ENCODE measurements at places on chromosomes 3 and 15. TPM values are rescaled to one million over a fixed set of nuclear protein-coding genes. Genes with fewer than 3 reads are reported as not detected.

DNA sequence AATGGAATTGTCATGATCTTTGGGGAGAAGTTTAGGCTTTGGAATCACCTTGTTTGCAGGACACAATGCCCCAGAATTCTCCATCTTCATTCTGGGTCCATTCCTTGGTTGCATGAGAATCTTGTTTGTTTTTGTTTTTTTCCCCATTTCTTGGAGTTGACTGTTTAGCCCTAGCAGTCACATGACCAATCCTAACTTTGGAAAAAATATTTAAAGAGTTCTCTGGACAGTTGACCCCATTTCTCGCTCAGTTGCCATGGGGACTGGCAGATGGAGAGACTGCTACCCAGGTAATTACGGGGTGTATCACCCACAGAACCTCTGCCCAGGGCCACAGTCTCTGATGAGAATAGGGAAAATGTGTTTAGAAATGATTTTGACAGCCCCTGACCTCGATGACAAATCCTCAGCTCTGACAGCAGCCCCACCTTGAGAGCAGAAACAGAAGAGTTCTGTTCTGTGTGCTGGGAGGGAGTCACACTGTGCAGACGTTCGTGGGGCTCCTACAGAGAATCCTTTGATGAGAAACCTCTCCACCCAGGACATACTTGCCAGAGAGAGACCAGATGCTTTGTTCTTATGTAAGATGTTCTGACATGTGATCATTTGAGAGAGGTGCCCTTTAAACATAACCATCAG is 57.7 kb downstream of the IL16 start:
- H3K4me3 ChIP-seq, result no peak overlapping the region
- no peaks in the 10 kb centered on the region for H3K27me3 ChIP-seq
- no peaks in the 10 kb centered on the region for H3K4me1 ChIP-seq
- H3K27ac ChIP-seq, result peak overlapping the region; percentile 33
- H3K36me3 ChIP-seq, result no peaks in the 10 kb centered on the region
- DNase-seq, result no peak

Gene ZFYVE19
- total RNA-seq, result 40.7 TPM

GRCh38 chr15:38873158-38873557 is 308.5 kb upstream of the RASGRP1 start:
- H3K36me3 ChIP-seq, result no peaks in the 10 kb centered on the region
- H3K4me3 ChIP-seq, result no peak overlapping the region
- no peaks in the 10 kb centered on the region for H3K27me3 ChIP-seq
- no peak for DNase-seq

DNA sequence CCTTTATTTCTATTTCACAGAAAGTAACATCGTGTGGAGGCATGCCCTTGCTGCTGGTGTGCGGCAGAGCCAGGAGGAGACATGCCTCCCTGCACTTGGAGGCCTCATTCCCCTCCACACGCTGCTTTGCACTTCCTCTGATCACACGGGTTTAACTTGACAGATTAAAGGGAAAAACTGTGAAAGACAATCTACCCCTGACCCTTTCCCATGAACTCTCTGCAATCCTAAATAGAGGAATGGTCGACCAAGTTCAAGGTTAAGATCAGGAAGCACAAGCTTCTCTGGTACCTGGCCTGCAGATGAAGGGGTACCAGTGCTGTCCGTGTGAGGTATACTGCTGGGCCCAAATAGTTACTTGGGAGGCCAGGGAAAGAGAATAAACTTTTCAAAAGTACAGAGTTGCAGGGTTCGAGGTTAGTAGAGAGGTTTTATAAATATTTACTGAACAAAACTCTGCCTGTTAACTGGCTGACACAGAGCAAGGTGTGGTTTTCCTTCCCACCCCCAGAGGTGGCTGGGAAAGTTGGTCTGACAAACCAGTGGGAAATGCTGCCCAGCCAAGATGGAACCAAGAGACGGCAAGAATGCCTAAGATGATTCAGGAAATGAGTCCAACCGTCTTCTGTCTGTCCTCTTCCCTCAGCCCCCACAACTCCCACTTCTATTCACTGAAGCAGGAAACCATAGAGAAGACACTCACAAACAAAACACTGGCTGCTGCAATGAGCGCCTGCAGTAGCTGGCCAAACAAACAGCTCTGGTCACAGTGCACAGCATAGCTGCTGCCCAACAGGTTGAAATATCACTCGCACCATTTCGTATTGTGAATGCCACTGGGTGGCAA is 79.6 kb downstream of the IGF2BP2 start:
- DNase-seq, result no peak
- peaks cover 12% of the 10 kb centered on the region for H3K4me1 ChIP-seq
- no peaks in the 10 kb centered on the region for H3K27me3 ChIP-seq

DNA sequence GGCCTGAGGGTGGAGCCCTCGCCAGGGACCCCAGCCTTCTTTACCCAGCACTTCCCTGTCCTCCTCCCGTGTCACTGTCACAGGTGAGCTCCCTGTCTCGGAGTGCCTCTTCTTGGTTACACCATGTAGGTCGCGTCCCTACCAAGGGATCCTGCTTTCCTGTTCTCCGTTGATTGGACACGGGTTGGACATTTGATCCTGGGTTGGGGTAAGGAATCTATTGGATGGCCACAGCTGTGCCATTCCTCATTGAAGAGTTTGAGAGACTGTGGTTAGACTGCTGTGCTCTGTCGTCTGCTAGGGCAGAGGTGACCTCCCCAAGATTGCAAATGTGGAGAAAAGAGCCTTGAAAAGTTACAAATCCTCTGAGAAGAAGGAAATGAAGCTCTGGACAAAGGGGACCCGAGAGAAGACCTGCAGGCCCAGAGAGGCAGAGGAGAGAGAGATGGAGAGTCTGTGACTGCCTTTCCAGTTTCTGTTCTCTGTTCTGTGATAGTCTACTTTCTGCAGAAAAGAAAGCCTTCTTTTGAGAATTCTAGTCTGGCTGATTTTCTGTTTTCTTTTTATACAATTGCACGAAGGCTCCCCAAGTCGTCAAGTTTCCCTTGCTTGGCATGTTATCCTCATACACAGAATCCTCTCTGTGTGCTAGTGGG is 325.7 kb upstream of the RGMA start:
- H3K4me1 ChIP-seq, result no peaks in the 10 kb centered on the region
- H3K4me3 ChIP-seq, result no peak overlapping the region
- no peak overlapping the region for H3K27ac ChIP-seq
- H3K27me3 ChIP-seq, result no peaks in the 10 kb centered on the region
- H3K36me3 ChIP-seq, result no peaks in the 10 kb centered on the region
- DNase-seq, result no peak
